Cerebellar nuclear complex (tissue), 1 donor: ENCODE measurements at places on chromosomes 4 and X.

GRCh38 chrX:1031521-1032430 is 180.7 kb downstream of the CRLF2 start:
- DNase-seq, result no peak

GRCh38 chr4:110916505-110916904 is 293.6 kb upstream of the PITX2 start:
- no peak for DNase-seq

- no peak for DNase-seq
Measured at GRCh38 chrX:38816155-38816554, 14.9 kb downstream of the MID1IP1 start.

DNA sequence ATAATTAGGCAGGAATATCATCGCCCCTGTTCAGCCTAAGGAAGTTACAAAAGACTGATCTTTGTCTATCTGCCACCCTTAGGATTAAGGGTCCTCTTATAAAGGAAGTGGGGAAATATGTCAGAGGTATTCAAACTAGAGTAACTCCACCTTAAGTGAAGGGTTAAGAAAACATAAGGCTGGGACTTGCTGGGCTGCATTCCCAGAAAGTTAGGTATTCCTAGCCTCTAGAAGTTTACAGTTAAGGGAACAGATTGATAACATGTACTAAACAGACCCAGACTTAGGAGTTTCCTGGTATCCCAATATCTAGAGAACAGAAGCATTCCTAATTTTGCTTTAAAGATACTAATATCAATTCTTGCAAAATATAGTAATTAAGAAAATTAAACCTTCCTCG is 6.0 kb downstream of the CXCL2 start:
- DNase-seq, result no peak

- DNase-seq, result no peak
Measured at GRCh38 chr4:36921476-36922216, 322.9 kb upstream of the NWD2 start.

- no peak for DNase-seq
Measured at GRCh38 chrX:8906299-8906938, 105.2 kb upstream of the FAM9A start.

DNA sequence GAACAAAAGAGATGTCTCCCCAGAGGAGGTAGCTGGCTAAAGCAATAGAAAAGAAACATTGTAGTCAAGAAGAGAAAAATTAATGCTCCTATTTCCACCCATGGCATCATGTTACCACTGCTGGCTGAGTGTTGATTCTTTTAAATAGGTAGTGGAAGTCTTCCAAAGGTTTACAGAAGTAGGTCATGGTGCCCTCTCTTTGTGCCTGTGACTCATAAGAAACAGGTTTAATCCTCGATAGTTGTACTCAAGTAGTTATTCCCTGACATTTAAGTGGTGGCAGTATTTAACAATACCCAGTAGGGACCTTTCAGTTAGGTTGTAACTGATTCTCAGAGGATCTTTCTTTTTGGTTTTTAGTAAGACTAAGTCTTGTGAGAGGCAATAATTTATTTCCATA is 247.8 kb downstream of the TEX13A start:
- no peak for DNase-seq

DNA sequence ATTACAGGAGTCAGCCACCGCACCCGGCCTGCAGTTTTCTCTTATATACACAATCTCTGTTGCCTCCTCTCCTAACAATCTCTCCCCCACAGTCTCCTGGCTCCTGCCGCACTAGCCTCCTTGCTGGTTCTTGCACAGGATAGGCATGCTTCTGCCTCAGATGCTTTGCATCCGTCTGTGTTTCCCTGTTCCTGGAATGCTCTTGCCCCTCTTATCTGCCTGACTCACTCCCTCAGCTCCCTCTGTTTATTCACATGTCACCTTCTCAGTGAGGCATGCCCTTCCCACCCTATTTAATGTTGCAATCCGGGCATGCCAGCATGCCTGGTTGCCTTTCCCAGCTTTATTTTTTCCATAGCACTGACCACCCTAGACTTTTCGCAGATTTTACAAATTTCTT is 161.9 kb downstream of the PHF8 start:
- DNase-seq, result no peak

GRCh38 chrX:24513416-24513815 is 48.3 kb downstream of the PDK3 start:
- DNase-seq, result no peak

DNA sequence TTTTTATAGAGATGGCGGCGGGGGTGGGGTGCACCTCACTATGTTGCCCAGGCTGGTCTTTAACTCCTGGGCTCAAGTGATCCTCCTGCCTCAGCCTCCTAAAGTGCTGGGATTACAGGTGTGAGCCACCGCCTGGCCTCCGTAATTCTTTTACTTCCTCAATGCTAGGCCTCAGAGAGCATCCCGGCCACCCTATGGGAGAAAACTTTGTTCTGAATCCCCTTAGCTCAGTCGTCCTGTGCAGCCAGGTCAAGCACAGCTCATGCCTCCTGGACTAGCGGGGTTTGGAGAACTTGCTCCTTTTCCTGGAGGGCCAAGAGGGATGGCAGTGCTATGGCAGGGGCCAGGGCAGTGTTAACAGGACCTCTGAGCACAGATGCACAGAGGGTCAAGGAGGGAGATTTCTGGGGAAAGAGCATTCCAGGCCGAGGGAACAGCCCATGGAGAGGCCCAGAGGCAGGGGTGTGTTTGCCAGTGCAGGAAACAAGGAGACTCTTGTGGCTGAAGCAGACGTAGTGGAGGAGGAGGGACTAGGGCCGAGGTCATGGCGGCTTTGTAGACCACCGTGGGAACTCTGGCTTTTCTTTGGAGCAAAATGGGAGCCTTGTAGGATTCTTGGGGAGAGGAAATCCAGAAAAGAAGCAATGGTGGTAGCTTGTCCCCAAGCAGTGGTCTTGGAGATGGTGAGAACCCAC is 9.8 kb upstream of the TNIP2 start:
- DNase-seq, result no peak

DNA sequence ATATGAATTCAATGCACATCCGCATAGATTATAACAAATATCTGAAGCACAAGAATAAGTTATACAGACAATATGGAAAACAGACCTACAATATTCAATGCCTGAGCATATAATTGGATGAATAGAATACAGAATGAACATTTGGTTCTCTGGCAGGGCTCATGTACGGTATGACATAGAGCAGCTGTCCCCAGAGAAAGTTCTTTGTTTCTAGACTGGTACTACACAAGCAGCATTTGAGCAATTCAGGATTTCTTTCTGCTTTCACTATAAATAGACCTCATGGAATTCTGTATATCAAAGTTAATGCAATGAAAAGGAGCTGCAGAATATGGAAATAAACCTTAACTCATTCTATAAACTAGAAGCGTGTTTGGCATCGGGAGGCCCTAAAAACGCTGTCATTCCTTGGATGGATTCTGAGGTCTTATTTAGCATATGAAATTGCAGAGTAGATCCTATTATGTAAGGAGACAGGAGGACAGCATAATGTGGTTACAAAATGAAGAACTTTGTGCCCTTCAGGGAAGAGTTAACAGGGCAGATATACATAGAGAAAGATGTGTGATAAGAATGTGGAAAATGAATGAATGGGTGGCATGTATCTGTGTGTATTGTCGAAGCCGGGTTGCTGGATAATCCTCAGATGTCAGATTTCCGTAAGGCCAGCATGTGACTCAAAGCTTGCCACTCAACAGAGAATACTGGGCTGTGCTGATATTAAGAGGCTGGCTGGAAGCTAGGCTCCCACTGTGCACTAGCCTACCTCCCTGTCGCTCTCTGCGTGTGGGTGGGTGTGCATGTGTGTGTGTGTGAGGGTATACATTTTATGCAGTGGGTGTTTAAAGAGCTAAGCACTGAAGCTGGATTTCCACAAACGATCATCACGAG is 103.3 kb upstream of the SLC4A4 start:
- DNase-seq, result peak; percentile 62

GRCh38 chrX:71604141-71604540 is 14.2 kb downstream of the CXCR3 start:
- no peak for DNase-seq

- no peak for DNase-seq
Measured at GRCh38 chrX:3191201-3191600, 149.9 kb downstream of the ARSF start.

GRCh38 chr4:148634476-148634875 is 192.3 kb upstream of the NR3C2 start:
- no peak for DNase-seq

DNA sequence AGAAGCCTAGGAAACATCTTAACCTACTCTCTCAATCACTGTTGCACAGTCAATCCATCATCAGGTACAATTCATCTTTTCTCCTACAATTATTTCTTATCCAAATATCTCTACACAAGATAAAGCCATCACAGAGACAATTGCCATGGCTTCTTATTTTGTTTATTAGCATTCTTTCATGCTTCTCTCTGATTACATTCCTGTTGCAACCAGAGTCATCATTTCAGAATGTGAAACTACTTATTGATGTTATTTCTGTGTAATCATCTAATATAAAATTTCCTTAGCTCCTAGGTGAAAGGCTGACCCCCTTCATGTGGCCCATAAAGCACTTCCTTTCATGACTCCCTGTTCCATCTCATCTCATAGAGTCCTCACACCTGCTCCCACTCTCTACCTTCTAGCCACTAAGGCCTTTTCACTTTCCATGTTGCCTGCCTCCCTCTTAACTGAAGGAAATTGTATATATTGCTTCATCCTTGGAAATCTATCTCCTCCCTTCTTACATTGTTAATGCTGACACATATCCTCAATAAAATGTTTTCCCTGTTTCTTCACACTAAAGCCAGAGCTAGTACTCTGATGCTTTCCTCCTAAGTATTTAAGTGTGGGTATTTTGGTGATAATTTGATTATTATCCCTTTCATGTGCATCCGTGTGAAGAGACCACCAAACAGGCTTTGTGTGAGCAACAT is 829.9 kb downstream of the FAT4 start:
- no peak for DNase-seq
